Stomach (tissue), 19 donors: ENCODE measurements at places on chromosomes 3 and 15. TPM values are rescaled to one million over a fixed set of nuclear protein-coding genes. Genes with fewer than 3 reads are reported as not detected.

GRCh38 chr3:81864272-81864671, 102.8 kb upstream of the GBE1 start:
- no peak overlapping the region for H3K27ac ChIP-seq
- H3K4me3 ChIP-seq = no peak overlapping the region
- no peaks in the 10 kb centered on the region for H3K36me3 ChIP-seq
- no peaks in the 10 kb centered on the region for H3K27me3 ChIP-seq

DNA sequence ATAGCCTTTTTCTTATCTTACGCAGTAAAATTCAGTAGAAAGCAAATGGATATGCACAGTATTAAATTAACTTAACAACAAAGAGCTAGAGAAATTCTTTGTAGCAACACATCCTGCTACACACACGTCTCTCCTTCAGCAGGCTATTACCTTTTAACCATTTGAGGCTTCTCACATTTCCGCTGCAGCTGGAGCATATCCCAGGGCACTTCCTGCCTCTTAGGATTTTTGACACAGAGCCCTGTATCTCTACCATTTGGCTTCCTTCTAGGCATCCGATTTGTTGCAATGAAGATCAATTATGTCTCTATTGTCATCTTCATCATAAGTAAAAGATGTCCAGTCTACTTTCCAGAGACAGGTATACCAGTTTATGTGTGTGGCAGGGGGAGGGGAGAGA, 292.4 kb upstream of the CBLB start:
- no peaks in the 10 kb centered on the region for H3K27me3 ChIP-seq
- H3K4me3 ChIP-seq = no peak overlapping the region
- DNase-seq = no peak
- no peaks in the 10 kb centered on the region for H3K36me3 ChIP-seq

- no peaks in the 10 kb centered on the region for H3K36me3 ChIP-seq
- no peaks in the 10 kb centered on the region for H3K27me3 ChIP-seq
- no peaks in the 10 kb centered on the region for H3K4me1 ChIP-seq
- DNase-seq = no peak
Observed at GRCh38 chr3:187858041-187858440, 112.8 kb upstream of the BCL6 start.

FRMD4B gene
- 35.6 TPM for total RNA-seq

GRCh38 chr15:65115086-65115485, at the start of gene UBAP1L:
UBAP1L (minus strand) TSS chr15:65115200; CDS start chr15:65106215, 8,985 bp downstream.
- no peak within 1 kb of the TSS for H3K27ac ChIP-seq
- no peak for DNase-seq
- H3K27me3 ChIP-seq = no peaks in the 10 kb centered on the region

GRCh38 chr15:67125589-67126502, 60.4 kb downstream of the SMAD3 start:
- H3K27ac ChIP-seq = peak overlapping the region; percentile 80
- no peaks in the 10 kb centered on the region for H3K36me3 ChIP-seq
- no peaks in the 10 kb centered on the region for H3K27me3 ChIP-seq
- peak; percentile 83 for DNase-seq

GRCh38 chr15:38562278-38562677, 2.3 kb downstream of the RASGRP1 start:
- H3K27me3 ChIP-seq = peaks cover 7% of the 10 kb centered on the region
- no peak overlapping the region for H3K4me3 ChIP-seq
- H3K27ac ChIP-seq = no peak overlapping the region
